ENCODE measurements at places on chromosomes 3 and 15.
A peak's percentile ranks its signal among the peaks of the same experiment; 100 is the strongest.

DNA sequence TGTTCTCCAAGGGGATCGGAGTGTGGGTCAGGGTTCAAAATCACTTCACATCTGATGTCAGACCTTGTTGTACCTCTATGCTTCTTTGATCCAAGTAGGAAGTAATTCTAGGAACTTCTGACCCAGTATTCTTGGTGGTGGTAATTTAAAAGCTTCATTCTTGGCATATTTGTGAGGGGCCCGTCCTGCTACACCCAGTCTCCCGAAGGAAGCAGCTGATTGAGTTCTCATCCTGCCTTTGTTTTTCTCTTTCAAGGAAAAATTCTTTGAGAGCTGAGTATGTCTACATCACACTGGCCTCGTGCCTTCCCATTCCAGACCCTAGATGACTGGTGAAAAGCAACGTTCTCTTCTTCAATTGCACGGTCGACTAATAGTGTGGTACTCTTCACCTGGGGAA is 234.4 kb upstream of the TPRG1 start:
- DNase-seq = no peak

DNA sequence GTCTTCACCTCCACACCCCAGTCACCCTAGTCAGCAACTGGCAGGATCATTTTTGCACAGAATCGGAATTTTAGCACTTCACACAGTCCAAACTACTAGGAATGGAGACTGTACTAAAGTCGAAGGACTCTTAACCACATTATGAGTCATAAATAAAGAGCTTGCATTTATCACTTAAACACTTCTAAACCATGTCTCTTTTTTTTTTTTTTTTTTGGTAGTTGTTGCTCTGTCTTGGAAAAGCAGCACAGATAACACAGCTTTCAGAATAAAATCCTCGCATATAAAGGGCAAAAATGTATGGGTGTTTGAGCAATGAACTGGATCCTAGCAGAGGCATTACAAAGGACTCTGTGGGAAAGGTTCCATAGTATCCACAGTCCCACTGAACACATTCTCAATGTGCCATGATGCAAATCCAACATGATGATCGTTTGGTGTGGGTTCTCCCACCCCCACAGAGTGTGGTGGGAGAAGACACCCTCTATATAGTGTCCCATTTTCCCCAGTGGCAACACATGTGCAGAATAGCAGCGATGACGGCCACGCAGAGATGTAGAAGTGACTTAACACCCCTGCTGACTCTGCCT is 47.1 kb downstream of the FOXP1 start:
- peak; percentile 92 for DNase-seq

DNA sequence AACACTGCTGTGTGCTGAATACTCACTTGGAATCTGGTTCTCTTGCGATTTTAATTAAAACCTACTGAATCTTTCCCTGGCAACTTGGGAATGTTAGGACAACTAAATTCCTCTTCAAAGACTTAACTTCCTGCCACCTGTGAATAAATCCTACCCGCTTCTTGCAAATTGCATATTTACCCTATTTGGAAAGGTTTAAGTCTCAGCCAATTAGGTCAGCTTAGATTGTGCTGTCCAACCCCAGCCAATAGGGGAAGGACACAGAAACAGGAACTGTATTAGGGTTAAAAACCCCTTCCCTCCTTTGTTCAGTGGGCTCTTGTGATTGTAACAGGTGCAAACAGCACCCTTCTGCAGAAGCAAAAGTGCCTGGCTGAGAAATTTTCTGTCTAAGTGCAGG is 38.6 kb upstream of the FSTL1 start:
- no peak for DNase-seq

- peak; percentile 66 for DNase-seq
These were observed 780 bp upstream of the ACAD9 start for GRCh38 chr3:128878556-128879124.

- DNase-seq = peak; percentile 68
These were observed 10.0 kb downstream of the BHLHE40 start for GRCh38 chr3:4988983-4989834.

DNA sequence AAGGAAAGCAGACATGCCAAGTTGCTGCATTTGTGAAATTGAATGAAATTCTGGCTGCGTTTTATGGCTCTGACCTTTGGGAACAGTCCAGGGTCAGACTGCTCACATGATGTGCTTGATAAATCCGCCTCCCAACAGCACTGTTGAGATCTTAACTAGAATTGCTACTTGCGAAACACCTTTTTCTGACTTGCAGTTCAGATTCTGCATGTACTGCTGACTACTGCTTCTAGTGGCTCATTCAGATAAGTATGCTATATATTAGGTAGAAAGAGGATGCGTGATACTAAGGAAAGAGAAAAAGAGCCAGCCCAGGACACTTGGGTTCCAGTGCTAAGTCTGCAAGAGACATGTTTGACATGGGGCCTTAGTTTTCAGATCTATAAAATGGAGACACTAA is 129.4 kb downstream of the LPP start:
- DNase-seq = peak; percentile 77

DNA sequence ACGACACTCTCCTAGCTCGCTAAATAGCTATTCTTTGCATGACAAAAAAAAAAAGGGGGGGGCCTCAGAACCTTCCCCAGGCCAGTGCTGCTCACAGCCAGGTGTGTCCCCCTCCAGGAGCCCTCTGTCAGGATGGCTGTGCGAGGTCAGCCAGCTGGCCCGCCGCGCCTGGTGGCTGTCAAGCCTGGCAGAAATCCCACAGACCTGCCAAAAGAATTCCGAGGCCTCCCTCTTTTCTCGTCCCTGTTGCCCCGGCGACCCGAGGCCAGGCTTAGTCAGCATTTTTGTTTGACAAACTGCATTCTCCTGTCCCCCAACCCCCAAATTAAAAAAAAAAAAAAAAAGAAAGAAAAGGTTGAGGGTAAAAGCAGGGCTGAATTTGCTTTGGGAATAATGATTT is 61.9 kb downstream of the TM4SF4 start:
- DNase-seq = peak; percentile 62

GRCh38 chr3:183252118-183252782 is 803 bp upstream of the B3GNT5 start:
- no peak for DNase-seq

GRCh38 chr15:85651548-85651947 is 143.2 kb downstream of the KLHL25 start:
- no peak for DNase-seq

DNA sequence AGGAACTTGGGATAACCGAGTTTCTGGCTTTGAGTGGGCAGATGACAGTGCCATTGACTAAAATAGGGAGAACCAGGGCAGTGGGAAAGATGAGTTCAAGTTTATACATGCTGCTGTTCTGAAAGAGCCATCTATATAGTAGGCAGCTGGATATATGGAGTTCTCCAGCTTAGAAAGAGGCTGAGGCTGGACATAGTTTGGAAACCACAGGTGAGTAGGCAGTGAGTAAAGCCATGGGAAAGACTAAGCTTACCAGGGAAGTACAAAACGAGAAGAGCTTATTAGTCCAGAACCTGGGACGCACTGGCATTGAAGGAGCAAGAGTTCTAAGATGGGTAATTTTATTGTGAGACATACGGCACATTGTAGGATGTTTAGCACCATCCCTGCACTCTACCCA is 54.2 kb downstream of the MSL2 start:
- no peak for DNase-seq

DNA sequence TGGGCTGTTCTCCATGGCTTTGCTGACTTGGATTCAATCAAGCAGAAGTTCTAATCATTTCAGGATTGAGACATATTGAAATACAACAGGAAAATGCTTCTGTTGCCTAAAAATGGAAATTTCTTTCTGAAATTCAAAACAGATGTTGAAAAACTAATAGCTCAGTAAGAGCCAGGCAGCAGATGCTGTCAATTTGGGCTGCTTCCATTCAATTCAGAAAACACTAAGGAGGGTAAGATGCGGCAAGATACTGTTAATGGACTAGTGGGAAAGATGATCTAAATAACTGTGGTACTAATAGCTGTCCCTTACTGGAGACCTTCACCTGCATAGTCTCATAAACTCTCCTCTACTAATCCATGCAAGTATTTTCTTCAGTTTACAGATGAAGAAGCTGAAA is 53.5 kb downstream of the DGKG start:
- no peak for DNase-seq

DNA sequence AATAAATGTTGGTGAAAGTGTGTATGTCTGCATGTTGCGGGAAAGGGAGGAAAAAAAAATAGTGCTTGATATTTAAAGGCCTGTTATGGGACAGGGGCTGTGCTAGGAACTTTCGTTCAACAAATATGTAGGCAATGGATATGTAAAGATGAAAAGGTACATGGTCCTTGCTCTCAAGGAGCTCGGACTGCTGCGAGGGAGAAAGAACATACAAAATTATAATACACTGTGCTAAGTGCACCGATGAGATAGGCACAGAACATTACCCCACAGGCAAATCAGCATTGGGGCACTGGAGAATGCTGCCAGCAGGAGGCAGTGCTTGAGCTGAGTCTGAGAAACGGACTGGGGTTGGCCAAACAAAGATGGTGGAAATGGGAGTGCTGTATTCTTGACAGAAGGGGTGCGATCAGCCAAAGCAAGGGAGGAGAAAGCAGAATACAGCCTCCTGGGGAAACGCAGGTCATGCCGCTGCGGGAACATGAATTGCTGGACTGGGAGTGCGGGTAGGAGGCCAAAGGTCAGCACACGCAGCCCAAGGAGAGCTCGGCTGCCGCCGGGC is 649 bp downstream of the C15orf40 start:
- DNase-seq = peak; percentile 81

DNA sequence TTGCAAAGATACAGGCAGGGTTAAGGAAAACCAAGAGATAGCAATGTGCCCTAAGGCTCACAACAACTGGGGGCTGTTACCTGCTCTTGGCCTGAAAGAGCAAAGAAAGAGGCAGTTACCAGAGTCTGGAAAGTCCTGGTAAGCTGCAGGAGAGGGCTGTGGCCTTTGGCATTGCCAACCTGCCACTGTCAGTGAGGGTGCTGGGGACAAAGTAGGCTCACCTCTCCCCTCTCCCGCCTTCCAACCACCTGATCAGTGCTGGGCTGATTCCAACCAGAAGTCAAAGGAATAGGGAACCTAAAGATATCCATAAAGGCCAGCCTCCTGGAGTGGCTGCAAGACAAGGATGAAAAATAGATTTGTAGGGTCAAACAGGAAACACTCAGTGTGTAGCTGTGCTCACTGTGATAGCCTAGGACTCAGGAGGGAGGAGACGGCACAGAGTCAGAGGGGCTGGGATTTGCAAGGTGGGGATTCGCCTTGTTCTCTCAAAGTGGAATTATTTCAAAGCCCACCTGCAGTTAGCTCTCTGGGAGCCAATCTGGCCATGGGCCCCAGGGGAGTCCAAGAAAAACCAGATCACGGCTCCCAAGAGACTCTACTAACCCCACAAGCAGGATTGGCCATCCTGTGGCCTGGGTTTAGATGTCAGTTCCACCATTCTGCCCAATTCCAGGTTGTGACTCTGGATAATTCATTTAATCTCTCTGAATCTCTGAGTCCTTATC is 204.0 kb upstream of the BCL6 start:
- no peak for DNase-seq

GRCh38 chr3:167976516-167977361 is 119.0 kb downstream of the GOLIM4 start:
- no peak for DNase-seq

DNA sequence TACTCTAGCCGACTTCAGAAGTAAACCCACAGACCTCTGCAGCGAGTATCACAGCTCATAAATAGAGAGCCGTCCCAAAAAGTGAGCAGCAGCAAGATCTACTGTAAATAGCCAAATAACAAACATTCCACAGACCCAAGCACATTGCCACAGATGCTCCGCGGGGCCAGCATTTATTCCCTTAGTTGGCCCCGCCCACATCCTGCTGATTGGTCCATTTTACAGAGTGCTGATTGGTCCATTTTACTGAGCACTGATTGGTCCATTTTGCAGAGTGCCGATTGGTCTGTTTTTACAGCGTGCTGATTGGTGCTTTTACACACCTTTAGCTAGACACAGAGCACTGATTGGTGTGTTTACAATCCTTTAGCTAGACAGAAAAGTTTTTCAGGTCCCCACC is 17.3 kb upstream of the GABRB3 start:
- no peak for DNase-seq

DNA sequence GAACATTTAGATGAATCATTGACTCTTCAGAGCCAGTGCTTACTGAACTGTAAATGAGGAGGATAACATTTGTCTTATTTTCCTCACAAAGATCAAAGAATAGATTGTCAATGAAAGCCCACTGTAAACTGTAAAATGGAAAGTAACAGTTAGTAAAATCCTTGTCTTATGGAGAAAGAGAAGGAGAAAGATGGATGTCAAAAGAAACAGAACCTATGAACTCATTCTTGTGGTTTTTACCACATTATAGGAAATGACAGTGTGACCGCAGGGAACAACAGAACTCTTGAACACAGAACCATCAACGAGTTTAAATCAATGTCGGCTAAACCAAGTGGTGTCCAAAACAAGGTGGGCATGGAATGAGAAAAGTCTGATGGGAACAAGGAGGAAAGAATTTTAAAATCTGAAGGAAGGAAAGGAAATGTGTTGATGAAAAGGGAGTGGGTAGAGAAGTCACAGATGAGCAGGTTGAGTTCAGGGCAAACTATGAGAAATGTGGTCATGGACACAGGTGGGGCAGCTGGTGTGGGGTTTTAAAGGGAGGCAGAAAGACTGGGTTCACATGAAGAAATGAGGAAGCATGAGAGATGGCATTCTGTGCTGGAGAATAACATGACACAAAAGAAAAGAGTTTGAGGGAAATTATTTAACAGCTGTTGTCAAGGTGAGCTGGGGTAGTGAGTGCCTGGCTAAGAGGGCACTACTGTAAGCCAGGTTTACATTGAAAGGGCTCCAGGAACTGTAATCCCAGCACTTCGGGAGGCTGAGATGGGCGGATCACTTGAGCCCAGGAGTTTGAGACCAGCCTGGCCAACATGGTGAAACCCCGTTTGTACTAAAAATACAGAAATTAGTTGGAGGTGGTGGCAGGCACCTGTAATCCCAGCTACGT is 42.4 kb upstream of the ETV5 start:
- DNase-seq = no peak

DNA sequence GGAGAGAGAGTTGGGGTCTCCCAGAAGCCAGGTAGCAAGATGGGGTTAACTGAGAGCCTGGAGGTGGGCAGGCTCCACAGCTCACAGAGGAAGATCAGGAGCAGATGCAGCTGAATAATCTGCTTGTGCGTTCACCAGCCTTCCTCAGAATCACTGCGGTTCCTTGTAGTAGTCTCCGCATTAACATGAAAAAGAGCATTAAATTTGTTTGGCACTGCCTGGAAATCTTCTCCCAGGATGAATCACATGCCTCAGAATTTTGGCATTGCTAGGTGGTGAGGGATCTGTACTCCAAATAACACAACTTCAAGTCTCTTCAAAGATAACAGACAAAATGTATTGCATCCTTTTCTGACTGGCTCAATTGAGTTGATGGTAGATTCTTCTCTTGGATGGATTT is 700.6 kb upstream of the ARRDC4 start:
- no peak for DNase-seq

DNA sequence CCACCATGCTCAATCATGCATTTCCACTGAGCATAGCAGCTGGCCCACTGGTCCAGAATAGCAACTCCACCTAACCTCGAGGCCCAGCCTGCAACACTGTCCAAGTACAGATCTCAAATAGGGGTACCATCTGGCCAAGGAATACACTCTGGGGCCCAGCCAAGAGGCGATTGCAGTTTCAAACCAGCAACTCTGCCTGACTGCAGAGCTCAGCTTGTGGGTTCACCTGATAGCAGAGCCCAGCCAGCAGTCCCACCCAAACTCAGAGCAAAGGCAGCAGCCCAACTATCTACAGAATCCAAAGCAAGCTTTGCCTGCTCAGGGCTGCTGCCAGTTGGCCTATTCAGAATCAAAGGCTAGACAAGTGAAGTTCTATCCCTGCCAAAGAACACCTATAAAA is 30.5 kb downstream of the POLQ start:
- no peak for DNase-seq

- DNase-seq = no peak
These were observed 15.3 kb downstream of the EXOSC7 start for GRCh38 chr3:44991326-44991725.

Measured in fibroblast of the aortic adventitia (primary cell).